ENCODE measurements at places on chromosomes 7 and 10.

GRCh38 chr10:121494296-121494695 is 103.9 kb downstream of the FGFR2 start:
- no peak for DNase-seq

- no peak for DNase-seq
Observed at GRCh38 chr7:45162311-45162845, 4.8 kb downstream of the RAMP3 start.

DNA sequence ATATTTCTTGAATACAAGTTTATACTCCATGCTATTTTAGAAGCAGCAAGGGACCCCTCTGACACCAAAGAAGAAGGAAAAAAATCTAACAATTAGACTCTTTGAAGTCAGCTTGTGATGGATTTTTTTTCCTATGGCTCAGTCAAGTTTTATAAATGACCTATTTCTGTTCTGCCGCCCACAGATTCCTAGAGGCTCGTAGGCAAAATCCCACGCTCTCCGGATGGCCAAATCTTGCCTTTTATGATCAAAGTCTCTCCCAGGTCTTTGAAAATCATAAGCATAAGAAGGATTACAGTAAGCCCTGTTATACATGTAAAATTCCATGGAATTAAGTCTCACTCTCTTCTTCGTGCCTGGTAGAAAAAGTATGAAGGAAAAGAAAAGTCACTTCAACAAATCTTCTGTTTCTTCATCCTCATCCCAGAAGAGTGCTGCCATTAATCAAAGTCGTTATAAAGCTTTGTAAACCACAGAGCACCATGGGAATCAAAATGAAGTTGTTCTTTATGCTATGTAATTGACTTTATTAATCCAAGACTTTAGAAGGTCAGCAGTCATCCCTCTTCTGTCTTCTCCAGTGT is 33.1 kb downstream of the ASB13 start:
- no peak for DNase-seq

DNA sequence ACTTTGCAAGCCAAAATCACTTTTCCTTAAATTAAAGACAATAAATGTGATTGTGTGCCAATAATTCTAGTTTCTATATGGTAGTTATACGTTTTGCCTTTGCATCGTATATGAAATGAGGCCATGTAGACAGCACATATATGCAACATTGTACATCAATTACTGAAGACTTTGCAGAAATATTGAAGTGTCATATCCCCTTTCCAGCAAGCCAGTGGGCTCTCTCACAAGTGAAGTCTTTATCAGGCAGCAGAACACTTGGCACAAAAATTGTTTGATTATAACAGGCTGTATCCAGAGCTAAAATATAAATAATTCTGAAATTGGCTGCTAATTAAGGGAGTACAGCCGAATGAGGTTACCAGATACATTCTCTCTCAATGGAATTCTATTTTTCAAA is 588.6 kb upstream of the SEMA3D start:
- no peak for DNase-seq

DNA sequence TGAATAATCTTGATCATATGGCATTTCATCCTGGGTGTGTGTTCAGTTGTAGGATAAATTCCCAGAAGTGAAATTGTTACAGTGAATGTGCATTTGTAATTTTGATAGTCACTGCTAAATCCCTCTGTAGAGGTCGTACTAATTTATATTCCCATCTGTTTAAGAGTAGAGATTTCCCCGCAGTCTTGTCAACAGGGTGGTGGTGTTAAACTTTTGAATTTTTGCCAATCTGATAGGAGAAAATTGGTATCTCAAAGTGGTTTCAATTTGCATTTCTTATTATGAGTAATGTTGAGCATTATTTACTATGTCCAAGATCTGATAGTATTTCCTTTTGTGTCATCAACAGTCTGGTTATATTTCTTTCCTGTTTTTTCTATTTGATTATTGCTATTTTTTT is 101.7 kb downstream of the AUTS2 start:
- DNase-seq: no peak

DNA sequence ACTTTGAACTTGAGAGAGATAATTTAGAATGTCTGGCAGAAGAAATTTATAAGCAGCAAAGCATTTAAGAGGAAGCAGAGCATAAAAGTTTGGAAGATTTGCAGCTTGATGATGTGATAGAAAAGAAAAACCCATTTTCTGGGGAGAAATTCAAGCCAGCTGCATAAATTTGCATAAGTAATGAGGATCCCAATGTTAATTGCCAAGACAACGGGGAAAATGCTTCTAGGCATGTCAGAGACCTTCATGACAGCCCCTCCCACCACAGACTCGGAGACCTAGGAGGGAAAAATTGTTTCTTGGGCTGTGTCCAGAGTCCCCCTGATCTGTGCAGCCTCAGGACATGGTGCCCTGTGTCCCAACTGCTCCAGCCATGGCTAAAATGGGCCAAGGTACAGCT is 263.6 kb upstream of the POT1 start:
- DNase-seq: no peak

GRCh38 chr10:114060456-114060855 is 16.8 kb downstream of the ADRB1 start:
- DNase-seq: no peak

DNA sequence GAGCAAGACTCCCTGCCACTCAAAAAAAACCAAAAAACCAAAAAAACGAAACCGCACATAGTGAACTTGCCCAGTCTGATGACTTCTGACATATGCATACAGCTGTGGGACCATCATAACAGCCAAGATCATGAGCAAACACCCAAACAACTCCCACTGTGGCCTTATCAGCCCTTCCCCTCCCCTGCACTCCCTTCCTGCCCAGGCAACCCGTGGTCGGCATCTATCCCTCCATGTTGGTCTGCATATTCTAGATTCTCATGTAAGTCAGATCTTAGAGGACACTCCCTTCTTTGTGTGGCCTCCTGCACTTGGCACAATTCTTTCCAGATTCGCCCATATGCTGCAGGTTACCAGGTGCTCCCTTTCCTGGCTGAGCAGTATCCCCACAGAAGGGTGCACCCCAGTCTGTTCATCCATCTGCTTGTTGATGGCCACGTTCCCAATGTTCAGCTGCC is 72.8 kb downstream of the GNA12 start:
- no peak for DNase-seq

DNA sequence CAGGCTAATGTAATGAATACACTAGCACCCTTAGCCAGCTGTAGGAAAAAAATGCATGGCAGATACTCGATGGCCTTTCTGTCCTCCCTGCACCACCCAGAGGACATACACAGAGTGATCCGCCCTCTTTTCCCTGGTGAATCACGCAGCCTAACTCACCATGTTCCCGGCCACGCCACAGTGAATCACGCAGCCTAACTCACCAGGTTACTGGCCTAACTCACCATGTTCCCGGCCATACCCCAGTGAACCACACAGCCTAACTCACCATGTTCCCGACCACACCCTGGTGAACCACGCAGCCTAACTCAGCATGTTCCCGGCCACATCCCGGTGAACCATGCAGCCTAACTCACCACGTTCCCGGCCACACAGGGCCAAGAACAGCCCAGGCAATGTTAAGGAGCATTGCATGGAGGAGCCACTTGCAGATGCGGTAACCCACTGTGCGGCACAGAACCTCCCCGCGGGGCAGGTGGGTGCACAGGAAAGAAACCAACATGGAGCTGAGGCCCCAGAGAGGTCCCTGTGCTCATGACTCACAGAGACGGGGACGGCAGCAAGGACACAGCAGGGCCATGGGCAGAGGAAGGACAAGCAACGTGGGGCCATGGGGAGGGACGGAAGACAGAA is 508.5 kb downstream of the DNAJB6 start:
- DNase-seq: no peak

DNA sequence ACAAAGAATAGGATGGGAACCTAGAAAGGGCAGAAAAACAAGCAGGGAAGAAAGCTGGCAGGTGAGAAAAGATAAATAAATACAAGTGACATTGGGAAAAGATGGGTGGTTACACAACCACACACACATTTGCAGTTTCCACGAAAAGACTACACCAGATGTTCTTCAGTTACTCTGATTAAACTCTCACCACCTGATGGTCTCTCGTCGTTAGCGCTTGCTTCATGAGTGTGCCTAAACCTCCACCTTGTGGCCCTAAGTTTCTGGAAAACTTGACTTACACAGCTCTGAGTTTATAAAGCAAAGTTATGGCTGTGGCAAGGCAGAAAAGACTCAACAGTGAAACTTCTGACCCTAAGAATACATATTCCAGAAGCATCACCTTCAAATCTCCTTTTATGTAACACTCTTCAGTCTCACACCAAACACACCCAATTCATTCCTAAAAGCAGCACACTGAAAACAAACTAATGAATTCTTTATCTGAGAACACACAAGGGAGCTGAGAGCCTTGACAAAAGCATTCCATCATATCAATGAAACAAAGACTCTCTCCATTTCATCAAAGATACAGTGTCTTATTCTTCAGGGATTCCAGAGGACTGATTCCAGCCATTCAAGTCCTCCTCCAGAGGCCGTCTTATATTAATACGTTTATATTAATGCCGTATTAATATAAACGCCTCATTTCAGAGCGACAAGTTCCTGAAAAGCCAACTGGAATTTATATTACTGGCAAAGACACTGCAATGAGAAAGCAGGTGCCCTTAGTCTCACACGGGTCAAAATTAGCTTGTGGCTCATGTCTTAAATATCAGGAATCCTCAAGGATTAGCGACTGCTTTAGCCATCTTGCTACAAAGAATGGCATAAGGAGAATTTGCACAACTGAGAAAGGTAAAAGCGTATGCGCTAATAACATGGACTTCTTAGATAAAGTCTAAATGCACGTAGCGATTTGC is 77.6 kb downstream of the RNF216 start:
- no peak for DNase-seq

DNA sequence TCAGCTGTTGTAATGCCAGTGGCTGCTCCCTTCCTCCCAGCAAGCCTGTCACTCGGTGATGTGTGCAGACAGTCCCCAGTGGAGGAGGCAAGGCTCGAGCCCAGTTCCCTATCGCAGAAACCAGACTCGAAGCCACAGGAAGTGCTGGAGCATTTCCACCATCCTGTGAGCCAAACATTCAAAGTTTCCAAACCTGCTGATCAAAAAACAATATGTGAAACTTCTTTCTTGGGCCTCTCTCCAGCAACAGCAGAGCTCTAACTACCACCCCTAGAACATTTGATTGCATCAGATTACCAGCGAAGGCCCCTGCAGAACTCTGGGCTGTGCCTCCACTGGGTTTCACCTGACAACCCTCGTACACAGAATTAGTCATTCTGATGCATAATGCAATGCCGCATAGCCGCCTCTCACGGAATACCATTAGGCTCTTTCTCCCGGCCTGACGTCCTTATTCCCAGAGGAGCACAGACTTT is 94.0 kb downstream of the ELMO1 start:
- DNase-seq: no peak

DNA sequence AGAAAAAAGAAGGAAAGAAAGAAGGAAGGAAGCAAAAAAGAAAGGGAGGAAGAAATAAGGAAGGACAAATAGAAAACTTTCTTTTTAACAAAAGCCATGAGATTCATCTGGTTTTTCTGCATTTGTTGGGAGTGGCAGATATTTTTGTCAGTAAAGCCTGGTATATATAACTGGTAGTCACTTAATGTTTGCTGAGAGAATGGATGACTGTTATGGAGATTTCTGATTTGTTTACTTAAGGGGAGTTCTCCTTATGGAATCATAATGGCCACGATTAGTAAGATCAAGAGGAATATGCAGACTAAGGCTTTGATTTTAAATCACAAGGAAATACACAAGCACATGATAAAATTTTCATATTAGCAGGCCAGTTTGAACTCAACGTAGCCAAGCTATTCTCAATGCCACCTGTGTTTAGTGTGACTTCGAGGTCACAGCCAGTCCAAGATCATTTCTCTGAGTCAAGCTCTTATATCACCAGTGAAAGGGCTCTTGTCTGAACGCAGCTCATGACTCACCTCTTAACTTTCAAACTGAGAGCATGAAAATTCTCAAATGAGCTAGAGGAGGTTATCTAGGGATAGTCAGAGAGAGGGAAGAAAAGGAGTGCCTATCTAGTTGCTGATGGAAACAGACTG is 445.1 kb upstream of the ZMIZ1 start:
- no peak for DNase-seq

GRCh38 chr7:92754919-92755581 is 81.3 kb downstream of the CDK6 start:
- no peak for DNase-seq

- DNase-seq: no peak
Observed at GRCh38 chr7:55515569-55516279, 56.6 kb downstream of the VOPP1 start.

- no peak for DNase-seq
Observed at GRCh38 chr10:102465466-102465865, 14.1 kb upstream of the C10orf95 start.

- DNase-seq: no peak
Observed at GRCh38 chr7:99008921-99009530, 130.7 kb downstream of the TRRAP start.

DNA sequence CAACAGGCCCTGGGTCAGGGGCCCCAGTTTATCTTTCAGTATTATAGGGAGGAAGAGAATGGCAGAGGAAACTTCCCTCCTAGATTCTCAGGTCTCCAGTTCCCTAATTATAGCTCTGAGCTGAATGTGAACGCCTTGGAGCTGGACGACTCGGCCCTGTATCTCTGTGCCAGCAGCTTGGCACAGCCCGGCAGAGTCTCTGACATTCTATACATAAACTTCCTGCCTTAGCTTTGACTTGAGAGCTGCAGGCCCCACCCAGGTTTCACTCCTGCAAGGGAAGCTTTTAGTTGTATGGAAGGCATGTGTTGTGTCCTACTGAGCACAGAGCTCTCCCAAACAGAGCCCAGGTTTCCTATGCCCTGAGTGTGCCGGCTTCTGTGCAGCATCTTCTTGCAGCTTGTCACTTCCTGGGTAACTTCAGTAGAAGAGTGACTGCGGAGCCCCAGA is 205.6 kb upstream of the PRSS58 start:
- DNase-seq: no peak

DNA sequence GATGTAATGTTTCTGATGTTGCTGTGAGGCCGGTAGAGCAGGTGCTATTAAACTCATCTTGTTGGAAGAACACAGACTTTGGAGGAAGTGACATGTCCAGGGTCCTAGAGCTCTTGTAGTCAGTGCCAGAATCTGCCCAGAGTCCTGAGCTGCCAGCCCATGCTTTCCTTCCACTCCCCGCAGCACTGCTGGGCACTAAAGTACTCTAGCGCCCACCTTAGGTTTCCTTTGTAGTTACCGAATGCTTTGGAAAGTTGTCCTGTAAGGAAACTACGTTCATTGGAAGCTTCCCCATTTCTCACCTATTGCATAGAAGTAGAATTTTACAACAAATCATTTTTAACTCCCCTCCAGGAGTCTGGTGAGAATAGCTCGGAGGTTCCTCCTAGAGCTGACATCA is 11.0 kb downstream of the ZNF862 start:
- DNase-seq: no peak
